Astrocyte (in vitro differentiated cells and primary cell): ENCODE measurements at places on chromosomes 11 and 22. TPM values are rescaled to one million over a fixed set of nuclear protein-coding genes. Genes with fewer than 3 reads are reported as not detected.

Gene CEP126
- 2.1 TPM in 2 replicates for total RNA-seq

Gene TCN1
- total RNA-seq: 0.45 TPM in 1 of 2 replicates, not detected in the other

Gene MRGPRX4
- not detected in 2 replicates for total RNA-seq

Gene SYCE3
- not detected in 2 replicates for total RNA-seq

- peak; percentile 65 for DNase-seq
Observed at GRCh38 chr11:128472128-128473089, 114.9 kb downstream of the ETS1 start.

GRCh38 chr11:45444796-45445195 is 158.7 kb upstream of the SYT13 start:
- no peak for DNase-seq

DNA sequence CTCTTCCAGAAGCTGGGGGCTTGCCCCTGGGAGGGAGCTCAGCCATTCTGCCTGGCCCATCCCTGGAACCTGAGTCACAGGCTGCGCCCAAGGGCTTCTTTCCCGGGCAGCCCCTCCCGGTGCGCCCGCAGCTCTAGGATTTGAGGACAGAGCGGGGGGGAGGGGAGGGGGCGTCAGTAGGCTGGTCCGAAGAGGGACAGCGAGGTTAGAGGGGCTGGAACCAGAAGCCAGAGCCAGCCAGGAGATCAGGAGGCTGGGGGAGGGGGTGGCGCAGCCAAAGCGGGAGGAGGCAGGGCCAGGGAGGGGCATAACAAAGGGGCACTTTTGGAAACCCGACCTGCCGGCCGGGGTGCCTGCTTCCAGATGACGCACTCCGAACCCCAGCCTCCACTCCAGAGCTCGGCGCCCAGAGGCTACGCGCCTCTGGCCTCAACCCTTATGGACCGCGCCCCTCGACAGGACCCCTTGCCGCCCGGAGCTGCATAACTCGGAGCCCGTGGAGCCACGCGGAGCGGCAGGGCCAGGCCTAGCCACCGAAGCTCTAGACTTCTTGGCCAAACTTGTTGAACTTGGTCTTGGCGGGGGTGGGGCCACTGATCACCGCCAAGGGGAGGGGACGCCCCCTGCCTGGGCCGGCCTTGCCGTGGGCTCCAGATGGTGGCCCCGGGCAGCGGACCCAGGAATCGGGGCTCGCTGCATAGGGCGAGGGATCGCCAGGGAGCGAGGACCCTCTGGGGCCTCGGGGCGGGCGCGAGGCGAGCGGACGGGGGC is 744 bp downstream of the PACSIN3 start:
- DNase-seq: no peak

DNA sequence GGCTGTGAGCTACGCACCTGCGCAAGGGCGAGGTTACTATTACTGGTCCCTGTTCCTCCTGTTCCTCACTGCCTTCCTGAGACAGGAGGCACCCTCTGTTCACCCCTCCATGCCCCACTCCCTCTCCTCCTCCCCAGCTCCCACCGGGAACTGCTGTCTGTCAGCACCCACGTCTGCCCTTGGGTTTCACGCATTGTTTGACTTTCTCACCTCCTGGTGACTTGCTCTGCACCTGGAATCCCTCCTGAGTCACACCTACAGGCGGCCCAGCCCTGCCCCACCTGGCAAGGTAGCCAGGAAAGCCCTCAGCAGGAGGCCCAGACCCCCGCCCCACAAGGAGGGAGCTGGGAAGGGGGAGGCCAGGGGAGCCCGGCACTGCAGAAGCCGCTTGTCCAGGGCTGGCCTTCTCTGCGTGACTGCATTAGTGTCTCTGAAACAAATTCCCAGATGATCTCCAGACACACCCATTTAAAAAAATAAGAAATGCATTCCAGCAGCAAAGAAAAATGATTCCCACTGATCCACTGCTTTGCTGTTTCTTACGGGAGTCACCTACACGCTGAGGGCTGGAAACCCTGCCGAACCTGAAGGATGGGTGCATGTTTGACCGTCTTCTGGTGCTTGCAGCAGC is 86.4 kb downstream of the CELSR1 start:
- no peak for DNase-seq

DNA sequence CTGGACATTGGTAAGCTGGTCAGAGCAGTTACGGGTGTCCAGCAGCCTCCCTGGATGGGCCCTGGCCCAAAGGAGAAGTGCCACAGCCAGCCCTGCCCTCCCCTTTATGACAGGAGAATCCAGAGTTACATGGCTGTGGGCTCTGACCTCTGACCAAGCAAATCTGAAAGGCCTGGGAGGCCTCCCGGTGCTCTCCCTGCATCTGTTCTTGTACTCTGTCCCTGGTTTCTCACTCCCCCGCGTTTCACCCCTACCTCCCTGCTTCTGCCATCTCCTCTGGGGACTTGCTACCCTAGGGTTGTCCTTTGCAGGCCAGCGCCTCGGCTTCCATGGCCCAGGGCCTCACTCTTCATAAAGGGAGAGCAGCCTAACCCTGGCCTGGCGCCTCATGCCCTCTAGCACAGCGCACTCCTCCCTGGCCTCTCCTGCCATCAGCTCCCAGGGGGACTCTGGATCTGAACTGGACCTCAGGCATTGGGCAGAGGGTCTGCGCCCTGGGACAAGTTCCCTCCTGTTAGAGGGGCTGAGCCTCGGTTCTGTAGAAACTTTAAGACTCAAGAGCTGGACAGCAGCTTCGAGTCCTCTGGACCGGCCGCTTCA is 10.7 kb downstream of the PICK1 start:
- no peak for DNase-seq

DNA sequence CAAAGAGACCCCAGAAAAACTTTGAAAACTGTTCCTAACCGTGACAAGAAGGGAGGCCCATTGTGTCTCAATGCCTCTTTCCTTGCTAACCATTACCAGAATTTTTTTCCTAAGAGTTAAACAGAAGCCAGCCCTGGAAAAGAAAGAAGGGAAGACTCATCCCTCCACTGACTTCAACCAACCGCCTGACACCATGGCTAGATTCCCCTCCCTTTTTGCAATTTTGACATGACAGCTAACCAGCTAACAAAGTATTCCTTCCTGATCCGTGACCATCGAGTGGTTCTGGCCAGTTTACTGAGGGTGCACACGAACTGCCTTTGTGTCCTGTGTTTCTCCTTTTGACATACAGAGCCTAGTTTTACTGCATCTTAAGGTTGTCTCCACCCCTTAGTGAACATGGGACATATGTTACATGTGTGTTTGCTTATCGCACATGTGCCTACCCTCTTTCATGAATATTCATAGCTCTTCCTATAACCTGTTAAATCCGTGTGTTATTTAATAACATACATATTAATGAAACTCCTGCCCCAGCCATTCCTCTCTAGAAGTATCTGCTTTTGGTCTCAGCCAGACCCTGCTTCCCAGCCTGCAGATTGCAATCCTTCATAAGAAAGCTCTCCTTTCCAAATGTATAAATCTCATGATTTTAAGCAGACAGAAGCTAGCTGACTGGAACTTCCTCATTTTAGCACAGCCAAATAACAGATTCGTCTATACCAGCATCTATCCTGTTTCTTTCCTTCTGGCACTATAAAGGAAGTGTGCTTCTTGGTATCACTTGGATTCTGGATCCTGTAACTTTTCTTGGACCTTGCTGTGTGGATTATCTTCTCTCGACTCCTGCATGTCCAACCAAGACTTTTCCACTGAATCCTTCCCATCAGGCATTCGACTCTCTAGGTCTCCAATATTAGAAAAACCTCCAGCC is 37.8 kb downstream of the RASSF10 start:
- DNase-seq: no peak

- DNase-seq: no peak
Observed at GRCh38 chr11:44548032-44548695, 17.3 kb upstream of the CD82 start.

- DNase-seq: no peak
Observed at GRCh38 chr11:126587541-126587940, 232.1 kb downstream of the ST3GAL4 start.

GRCh38 chr11:75240311-75241035 is at the start of gene TPBGL:
TSS of gene TPBGL (plus strand) at chr11:75240774. CDS start at chr11:75241050, 276 bp downstream.
- no peak for DNase-seq

DNA sequence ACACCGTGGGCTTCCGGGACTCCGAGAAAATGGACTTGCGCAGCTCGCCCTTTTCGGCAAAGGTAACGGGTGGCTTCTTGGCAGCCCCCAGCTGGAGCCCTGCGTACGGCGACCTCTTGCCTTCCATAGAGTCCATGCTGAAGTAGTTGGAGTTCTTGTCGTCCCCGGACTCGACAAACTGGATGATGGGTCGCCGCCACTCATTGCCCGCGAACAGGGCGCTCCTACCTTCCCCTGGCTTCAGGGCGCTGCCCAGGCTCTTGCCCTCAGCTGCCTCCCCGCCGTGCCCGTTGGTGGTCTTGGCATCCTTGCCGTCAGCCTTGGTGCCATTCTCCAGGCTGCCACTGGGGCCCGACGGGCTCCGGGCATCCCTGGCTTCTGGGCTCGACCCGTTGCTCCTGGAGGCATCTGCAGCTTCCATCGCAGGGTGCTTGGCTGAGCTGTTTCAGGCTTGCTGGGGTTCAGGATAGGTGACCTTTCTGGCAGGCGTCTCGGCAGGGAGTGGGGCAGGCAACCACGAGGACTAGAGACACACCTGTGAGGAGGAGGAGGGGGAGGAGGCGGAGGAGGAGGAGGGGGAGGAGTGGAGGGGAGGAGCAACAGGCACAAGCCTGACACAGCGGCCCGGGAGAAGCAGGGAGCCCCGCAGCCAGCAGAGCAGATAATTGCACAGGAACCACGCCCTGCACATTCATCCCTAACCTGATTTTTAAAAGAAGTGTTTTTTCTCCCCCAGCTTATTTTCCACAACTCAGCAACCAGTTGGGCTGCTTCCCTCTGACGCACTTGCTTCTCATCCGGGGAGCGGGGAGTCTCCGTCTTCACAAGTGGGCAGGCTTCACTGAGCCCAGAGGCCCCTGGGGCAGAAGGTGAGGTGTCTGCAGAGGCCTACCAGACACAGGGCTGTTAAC is at the start of gene TRIM29:
TSS of gene TRIM29 (minus strand) at position 503 of the 911 bp plus-strand sequence. CDS start at position 421, 82 bp downstream.
- no peak for DNase-seq

DNA sequence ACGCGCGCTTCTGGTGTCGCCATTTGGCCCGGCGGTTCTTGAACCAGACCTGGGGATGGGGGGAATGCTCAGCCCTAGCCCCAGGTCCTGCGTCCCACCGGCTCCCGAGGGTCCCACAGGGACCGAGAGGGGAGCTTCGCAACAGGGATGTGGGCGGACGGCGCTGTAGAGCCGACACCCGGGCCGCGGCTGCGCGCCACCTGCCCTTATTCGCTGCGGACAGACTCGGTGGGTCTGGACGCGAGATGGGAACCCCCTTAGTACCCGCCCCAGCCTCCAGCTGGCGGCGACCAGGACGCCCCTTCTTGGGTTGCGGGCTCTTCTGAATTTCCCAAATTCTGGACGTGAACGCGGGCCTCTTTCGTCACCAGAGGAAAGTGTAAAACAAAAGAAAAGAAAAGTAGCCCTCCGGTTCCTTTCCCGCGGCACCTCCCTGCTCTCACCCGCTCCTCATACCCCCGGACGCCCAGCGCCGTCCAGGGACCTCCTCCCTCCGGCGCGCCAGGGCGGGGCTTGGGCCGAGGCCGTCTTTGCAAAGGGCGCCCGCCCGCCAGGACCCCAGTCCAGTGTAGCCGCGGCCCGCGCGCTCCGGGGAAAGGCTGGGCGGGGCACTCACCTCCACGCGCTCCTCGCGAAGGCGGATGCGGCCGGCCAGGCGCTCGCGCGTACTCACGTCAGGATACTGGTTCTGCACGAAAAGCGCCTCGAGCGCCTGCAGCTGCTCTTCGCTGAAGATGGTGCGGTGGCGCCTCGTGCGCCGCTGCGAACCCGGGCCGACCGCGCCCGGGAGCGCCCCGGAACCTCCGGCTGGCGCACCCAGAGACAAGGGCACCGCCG is 827 bp downstream of the GSC2 start:
- DNase-seq: no peak

GRCh38 chr11:15716550-15716949 is 601.8 kb downstream of the INSC start:
- DNase-seq: peak; percentile 55
